Gastrocnemius medialis (tissue), 4 donors: ENCODE measurements at places on chromosomes 12 and 14.
A peak's percentile ranks its signal among the peaks of the same experiment; 100 is the strongest.

DNA sequence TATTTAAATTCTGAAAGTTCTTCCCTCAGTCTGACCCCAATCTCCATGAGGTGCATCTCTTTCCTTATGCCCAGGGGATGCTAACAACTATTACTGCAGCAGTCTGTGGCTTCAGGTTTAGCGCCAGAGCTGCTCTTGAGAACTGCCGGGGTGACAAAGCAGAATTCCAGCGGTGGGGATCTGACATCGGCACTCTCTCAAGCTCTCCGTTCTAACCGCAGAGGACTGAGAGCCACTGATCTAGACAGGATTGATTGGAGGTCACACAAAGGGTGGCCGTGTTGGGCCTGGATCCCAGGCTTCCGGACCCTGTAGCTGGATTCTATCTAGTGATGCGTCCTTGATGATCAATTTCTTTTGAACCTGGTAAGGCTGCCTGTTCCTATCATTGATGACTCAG lies 155.6 kb upstream of the TMEM132C start:
- no peak for DNase-seq

GRCh38 chr12:6323340-6323994 lies 13.0 kb downstream of the PLEKHG6 start:
- peak; percentile 70 for DNase-seq

DNA sequence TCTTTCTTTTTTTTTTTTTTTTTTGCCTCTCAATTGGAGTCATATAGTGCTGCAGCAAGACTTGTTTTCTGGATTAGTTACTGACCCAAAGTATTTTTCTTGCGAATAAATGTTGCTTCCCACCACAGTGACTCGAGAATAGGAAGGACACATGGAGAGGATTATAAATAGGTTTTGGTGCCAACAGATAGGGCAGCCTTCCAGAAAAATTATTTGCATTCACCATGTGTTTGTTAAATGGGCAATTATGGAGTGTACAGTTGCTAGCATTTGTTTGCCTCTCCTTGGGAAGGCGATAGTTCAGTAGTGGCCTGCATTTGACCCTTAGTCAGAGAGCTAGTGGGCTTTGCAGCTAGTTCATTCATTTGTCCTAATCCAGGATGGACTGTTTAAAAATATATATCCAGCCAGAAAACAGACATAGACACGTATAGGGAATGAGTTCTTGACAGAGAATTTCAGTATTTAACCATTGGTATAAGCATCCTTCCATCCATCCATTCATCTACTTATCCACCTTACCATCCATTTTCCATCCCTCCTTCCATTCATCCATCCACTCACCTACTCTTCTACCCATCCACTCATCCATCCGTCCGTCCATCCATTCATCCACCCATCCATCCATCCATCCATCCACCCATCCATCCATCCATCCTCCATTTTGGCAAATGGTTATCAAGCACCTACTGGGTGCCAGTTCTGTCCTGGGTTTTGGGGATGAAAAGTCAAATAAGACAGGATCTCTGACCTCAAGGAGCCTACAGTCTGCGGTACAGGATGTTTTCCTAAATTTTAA lies 67.5 kb downstream of the CHST11 start:
- no peak for DNase-seq

GRCh38 chr12:15494329-15495046 lies 172.2 kb downstream of the PTPRO start:
- no peak for DNase-seq

- DNase-seq, result no peak
Observed at GRCh38 chr14:41201696-41202095, 405.0 kb upstream of the LRFN5 start.

GRCh38 chr12:95151406-95151805 lies 65.9 kb downstream of the FGD6 start:
- no peak for DNase-seq

GRCh38 chr12:91825999-91826398 lies 319.6 kb downstream of the BTG1 start:
- no peak for DNase-seq

GRCh38 chr14:35224615-35225014 lies 67.6 kb upstream of the PSMA6 start:
- DNase-seq, result no peak

GRCh38 chr14:100165376-100165775 lies 5.9 kb upstream of the DEGS2 start:
- DNase-seq, result no peak

DNA sequence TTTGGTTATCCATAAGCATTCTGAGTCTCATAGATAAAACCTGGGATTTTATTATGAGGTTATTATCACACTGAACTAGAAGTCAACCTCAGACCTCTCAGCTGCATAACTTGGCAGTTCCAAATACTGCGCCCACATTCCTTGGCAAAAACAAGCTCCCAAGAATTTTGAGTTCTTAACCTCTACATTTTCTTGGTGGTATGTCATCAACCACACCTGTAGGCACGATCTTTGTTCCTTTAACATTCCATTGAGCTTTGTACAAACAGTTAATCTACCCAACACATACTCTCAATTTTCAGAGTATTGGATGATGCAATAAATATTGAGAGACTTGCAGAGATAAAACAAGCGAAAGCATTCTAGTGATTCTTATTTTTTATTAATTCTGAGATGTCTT lies 371.8 kb upstream of the PRICKLE1 start:
- DNase-seq, result no peak

DNA sequence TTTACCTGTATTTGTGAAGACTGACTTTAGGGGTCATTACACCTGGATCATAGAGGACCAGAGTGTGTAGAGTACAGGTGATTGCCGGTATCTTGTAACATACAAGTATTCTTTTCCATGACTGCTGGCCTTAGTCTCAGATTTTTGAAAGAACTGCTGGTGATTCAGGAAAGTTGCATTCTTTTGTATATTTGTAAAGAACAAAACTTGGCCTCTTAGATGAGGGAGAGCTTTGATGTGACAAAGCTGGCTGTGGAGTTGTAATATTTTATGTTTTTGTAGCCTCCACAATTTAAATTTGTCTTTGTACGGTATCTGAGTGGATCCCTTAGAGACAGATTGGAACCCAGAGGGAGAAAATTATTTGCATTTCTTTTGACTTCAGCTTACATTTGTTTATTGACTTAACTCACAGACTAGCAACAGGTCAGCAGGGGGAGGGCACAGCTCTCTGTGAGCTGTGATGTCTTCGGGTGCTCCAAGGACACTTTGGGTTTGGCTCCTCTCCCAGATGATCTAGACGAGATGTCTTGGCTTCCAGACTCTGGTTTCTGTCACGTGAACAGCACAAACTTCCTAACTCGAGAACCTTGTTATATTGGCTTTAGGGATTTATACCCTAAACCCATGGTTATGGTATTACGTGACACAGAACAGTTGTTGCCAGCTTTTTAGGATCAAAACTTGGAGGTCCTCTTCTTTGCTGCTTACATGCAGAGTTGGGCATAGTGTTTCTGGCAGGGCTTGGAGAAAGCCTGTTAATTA lies 65.9 kb downstream of the DAAM1 start:
- peak; percentile 74 for DNase-seq

- DNase-seq, result no peak
Observed at GRCh38 chr14:96140952-96141351, 63.7 kb upstream of the BDKRB2 start.

- no peak for DNase-seq
Observed at GRCh38 chr14:99581374-99581773, 22.6 kb downstream of the CCDC85C start.

DNA sequence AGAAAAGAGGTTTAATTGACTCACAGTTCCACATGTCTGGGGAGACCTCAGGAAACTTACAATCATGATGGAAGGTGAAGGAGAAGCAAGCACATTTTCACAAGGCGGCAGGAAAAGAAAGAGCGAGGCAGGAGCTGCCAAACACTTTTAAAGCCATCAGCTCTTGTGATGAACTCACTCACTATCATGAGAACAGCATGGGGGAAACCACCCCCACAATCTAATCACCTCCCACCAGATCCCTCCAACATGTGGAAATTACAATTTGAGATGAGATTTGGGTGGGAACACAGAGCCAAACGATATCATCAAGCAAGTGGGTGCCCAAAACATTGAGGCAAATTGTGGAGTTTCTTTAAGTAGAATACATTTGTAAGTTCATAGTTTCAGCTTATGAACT lies 957.7 kb downstream of the DIO2 start:
- DNase-seq, result no peak

DNA sequence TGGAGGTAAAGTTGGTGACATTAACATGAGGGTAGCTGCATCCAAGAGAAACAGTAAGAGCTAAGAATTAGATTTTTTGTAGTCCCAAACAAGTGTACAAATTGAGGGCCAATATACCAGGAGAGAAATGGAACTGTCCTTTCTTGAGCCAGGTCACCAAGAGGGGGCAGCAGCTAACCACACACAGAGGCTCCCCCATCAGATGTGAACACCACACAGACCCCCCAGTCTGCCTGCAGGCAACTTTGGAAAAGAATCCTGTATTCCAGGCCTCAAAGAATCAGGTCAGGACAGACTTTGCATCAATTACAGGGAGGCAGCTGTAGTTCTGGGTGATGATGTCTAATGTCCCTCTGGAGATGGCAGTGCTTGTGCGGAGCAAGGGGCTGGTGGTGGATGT lies 77.9 kb downstream of the SPTB start:
- DNase-seq, result no peak

GRCh38 chr12:118455327-118455726 lies 79.0 kb downstream of the SUDS3 start:
- no peak for DNase-seq

- no peak for DNase-seq
Observed at GRCh38 chr12:115423546-115423987, 739.6 kb upstream of the TBX3 start.

GRCh38 chr14:36177489-36177888 lies 967 bp upstream of the PTCSC3 start:
- DNase-seq, result no peak

DNA sequence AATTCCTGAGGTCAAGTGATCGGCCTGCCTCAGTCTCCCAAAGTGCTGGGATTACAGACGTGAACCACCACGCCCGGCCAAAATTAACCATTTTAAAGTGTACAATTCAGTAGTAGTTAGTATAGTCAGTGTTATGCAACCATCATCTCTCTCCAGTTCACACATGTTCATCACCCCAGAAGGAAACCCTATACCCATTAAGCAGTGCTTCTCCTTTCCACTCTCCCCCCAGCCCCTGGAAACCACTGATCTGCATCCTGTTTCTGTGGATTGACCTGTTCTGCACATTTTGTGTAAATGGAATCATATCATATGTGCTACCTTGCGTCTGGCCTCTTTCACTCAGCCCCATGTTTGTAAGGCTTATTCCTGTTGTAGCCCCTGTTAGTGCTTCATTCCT lies 52.2 kb downstream of the PHETA1 start:
- DNase-seq, result no peak

DNA sequence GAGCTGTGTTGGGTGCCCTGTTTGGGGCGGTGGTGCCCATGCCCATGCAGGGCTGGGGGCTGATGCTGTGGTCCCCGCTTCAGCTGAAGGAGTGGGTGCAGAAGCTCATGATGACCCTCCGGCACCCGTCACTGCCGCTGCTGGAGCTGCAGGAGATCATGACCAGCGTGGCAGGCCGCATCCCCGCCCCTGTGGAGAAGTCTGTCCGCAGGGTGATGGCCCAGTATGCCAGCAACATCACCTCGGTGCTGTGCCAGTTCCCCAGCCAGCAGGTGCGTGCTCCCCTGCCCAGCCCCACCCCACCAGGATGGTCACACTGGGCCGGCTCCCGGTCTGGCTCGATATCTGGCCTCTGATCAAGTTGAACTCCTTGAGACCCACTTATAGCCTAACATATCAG lies 92.7 kb downstream of the ACACB start:
- no peak for DNase-seq

GRCh38 chr12:99110868-99111267 lies 465.8 kb downstream of the APAF1 start:
- no peak for DNase-seq
